ENCODE measurements at places on chromosomes 2 and 18.

GRCh38 chr2:238865744-238866355 is 18.0 kb downstream of the TWIST2 start:
- DNase-seq = no peak

DNA sequence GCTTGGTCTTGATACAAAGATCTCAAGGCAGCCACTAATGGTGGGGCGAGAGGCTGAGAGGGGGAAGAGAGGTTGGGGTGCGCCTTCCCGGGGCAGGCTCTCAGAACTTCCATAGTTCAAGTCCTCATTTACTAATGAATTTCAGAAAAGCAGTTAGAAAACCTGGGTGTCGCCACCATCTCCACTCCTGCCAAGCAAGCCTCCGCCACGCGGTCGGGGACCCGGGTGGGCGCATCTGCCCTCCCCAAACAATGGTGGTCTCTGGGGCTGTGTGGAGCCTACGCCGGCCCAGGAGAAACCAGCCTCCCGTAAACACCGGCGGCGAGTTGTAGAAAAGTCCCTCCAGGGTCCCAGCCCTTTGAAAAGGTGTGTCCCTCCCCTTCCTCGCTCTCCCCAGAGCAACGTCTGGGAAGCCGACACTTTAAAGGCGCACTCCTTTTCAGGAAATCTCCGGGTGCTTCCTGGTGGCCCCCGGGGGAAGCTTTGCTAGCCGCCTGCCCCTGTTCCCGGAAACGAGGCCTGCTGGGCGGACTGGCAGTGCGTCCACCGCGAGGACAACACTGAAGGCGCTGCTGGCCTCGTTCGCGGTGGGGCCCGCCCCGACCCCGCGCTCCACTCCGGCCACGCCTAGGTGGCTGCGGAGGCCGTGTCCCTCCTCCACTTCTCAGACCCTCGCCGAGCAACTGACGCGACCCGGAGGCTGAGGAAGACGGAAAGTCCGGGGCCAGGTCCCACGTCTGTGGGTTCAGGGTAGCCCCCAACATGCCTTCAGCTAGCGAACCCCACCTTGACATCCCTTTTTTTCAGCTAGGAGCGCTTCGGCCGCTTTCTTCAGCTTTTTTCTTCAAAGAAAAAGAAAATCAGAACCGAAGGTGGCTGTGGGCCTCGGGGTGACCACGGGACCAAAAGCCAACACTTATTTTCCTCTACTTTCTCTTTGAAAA is 16.8 kb downstream of the EVX2 start:
- no peak for DNase-seq

DNA sequence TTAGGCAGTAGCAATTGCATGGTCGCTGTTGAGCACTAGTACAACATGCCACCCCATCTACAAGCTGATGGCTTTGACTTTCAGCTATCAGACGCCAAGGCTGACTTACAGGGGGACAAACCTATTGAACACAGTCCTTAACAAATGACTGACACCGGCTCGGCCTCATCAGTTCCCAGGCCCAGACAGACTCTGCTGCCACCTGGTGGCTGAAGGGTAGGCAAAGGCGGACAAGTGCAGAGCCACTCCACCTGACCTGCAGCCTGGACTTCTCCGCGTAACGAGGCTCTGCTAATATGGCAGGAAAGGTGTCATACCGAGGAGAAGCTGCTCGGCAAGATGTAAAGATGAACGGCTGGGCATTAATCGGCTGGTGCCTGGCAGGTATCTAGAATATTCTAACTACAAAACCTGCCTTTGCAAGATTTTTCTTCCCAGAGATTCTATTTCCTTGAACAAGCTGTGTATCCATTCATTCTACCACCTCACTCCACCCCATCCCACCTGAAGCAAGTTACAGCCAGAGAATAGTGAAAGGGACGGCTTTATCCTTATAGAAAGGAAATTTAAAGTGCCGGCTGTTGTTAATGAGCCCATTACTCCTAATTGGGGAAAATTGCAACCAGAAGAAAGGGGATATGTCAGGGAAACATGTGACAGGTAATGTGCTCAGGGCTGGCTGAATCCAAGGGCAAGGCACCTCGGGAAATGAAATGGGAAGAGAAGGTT is 67.4 kb downstream of the STEAP3 start:
- DNase-seq = peak; percentile 53

GRCh38 chr18:50507120-50507590 is 52.7 kb upstream of the MAPK4 start:
- DNase-seq = no peak

DNA sequence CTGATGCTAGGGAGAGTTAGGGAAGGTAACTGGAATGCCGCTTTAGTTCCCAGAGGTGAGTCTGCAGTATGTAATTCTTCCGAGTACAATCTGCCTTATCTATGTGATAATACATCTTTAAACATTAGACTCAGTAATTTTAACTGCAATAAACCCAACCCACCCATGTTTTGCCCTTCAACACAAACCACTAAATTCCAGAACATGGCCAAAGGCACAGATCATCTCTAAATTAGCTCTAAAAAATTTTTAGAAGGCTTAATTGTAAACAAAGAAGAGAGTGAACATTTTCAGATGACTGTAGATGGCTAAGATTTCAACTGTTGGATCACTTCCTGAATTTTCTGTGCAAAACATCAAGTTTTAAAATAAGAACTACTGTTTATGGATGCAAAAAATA is 488.7 kb upstream of the ID2 start:
- no peak for DNase-seq

- no peak for DNase-seq
These were observed 163.5 kb downstream of the UXS1 start for GRCh38 chr2:106030287-106031268.

- no peak for DNase-seq
These were observed 108.7 kb upstream of the ATL2 start for GRCh38 chr2:38485734-38486133.

GRCh38 chr2:230384986-230385385 is 31.0 kb upstream of the SP100 start:
- DNase-seq = no peak

GRCh38 chr2:75348307-75348706 is 149.0 kb upstream of the TACR1 start:
- DNase-seq = no peak

DNA sequence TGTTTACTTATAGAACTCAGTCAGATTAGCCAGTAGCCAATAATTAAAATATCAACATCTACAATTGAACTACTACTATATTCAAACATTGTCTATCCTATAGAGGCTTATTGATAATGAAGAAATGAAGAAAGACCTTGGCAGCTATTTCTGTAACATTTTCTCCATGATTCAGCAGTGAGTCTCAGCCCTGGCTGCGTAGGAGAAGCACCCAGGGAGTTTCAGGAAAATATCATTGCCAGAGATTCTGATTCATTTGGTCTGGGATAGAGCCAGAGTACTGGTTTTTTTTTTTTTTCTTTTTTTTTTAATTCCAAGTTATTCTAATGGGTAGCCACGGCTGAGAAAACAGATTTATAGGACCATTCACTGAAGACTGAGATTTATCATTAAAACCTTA is 404.8 kb downstream of the TXNL1 start:
- no peak for DNase-seq

DNA sequence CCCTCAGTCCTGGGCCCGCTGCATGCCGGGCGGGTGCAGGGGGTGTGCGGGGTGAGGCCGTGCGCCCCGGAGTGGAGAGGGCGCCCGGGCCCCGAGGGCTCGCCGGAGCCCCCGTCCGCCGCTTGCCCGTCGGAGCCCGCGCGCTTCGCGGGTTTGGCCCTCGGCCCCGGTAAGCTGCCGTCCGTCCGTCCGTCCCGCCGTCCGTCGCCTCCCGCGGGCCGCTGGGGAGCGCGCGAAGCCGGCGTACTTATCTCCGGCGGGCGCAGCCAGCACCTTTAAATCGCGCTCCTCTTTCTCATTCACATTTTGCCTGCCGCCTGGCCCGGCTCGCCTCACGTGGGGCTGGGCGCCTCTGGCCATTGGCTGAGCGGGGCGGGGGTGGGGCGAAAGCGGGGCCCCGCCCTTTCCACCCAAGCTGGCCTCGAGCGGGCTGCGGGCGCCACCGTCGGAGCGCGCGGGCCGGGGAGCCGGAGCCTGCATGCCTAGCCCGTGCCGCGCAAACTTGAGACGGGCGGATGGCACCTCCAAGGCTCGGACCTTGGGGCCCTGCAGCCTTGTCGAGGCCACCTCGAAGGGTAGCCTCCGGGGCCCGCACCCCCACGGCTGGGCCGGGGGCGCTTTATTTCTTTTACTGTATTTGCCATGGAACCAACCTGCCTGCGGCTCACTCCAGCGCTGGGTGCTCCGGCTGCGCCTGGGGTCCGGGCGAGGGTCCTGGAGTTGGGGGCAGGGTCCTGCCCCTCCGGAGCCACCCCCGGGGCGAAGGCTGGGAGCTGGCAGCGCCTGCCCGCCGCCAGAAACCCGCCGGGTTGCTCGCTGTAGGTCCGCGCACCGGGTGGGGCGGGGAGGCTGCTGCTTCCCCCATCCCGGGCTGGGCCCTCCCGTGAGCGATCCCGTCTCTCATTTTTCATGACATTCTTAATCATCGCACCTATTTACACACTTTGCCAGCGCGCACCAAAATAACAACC is at the start of gene GBX2:
Gene GBX2 (minus strand): TSS at position 277 of the 971 bp plus-strand sequence. CDS start 415 bp downstream, outside the sequence.
- DNase-seq = no peak

DNA sequence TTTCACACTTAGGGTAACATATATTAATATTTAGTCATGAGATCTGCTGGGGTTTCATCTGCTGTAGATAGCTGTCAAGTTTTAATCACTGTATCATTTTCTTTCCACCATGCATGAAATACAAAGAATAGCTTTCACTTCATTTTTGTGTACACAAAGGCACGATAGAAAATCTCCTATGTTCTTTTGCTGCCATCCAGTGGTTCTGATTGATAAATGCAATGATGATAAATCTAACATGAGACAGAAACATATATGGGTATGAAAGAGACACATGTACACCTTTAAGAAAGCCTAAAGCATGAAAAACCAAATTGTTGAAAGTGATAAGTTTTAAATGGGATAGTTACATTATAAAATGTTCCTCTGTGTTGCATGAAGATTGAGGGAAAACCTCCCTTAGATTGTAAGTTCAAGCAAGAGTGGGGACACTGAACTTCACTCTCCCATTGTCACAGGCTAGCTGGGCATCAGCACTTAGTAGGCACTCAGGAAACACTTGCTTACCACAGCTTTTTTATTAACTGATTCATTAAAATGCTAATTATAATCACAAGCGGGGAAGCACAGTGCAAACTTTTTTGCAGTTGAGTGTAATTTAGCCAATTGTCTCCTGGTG is 31.2 kb downstream of the C1D start:
- DNase-seq = no peak

DNA sequence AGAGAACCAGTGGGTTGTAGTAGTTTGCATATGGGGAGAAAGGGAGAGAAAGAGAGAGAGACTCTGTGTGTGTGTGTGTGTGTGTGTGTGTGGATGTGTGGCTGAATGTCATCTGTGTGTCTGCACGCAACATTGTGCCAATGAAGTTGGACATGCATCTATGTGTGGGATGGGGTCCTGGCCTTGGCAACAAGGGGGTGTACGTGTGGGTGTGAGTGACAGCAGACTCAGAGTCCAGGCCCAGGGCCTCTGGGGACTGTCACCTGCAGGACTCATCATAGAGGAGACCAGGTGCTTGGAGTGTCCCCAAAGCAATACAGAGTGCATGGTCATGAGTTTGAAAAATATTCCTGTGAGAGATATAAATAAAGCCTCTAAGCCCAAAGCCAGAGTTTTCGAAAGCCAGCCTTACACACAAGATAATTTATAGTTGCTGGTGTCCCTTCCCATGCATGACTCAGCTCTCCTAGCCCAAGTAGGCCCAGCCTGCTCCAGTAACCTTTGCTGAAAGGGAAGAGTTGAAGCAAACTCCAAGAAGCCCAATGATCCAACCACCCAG is 59.9 kb downstream of the TNP1 start:
- no peak for DNase-seq

- DNase-seq = no peak
These were observed 52.7 kb downstream of the MALT1 start for GRCh38 chr18:58723810-58724602.

GRCh38 chr2:164697688-164698461 is 76.6 kb upstream of the GRB14 start:
- DNase-seq = no peak
